Activated CD8-positive, alpha-beta T cell treated with anti-CD3 and anti-CD28 coated beads, Interleukin-2, amount 10 ng/mL, durations not matched to agents 7 days and 5 days (primary cell): ENCODE measurements at places on chromosomes 11 and 22.

GRCh38 chr22:44145544-44145943 is 35.2 kb upstream of the PARVG start:
- DNase-seq = no peak

DNA sequence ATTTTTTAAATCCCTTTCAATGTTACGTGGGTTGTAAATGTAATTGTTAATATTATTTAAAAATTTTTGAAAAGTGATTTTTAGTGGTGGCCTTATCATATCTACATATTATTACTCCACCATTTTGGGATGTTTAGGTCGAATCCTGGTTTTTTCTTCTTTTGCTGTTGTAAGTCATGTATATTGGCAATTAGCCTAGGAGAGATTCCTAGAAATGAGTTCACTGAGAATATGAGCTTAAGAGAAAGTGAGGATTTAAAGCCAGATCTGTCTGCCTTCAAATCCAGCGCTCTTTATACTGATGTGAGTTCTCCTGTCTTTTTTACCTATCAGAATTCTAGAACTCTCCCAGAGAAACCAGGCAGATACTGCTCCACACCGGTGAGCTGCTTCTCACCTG is 56.1 kb downstream of the PTPRJ start:
- no peak for DNase-seq

DNA sequence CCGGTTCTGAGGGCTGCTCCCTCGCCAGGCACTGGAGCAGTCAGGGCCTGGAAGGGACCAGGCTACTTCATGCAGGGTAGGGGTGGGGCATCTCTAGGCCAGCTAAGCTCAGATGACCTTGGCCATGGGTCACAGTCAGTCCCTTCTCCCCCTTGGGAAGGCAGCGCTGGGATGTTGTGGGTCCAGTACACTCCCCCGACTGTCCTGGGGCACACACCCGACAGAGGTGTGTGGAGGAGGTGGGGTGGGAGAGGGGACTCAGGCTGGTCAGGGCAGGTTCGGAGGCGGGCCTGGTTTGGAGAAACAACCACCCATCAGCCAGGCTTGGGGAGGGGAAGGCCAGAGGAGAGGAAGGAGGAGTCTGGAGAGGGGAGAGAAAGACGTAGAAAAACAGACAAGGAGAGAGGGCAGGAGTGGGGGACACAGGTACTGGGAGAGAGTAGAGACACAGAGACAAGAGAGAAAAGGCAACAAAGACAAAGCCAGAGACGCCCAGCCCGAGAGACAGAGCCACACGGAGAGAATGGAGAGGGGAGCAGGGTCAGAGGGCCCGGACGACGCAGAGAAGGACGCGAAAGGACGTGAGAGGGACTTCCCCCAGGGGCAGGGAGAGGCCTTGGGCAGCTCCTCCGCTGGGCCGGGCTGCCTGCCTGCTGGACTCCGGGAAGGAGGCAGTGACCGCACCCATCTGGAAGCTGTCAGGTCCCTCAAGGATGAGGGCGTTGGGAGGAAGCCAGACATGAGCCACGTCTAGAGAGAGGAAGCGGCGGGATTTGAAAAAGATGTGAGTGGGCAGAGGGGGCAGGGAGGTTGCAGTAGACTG is 30.6 kb upstream of the TSKU start:
- DNase-seq = no peak

DNA sequence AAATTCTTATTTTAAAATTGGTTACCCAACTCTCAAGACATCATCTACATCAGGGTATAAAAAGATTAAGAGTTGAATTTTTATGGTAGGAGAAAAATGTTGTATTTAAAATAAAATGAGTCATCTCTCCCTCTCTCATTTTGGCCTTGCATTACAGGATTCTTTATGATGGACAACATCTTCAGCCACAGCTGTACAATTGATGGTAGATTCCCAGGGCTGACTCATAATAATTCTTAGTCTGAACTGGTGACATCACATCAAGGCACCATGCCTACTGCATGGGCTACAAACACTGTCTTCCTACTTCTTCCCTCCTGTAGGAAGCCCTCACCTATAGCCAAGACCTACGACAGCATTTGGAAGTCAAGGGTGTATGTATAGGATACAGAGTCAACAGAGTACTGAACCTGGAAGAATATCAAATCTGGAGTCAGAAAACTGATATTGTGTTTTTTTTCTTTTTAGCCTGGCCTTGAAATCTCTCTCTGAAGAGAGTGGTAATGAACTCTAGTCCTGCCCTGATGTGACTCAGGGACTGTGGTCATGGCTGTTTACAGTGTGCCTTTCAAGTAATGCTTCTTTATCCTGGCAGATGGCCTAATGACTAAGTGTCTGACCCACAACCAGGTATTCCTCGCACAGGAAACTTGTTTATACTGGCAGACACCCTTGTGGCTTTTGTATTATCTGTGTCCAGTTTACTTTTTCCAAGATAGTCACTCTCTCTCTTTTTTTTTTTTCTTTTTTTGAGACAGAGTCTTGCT is 32.5 kb downstream of the MRGPRX2 start:
- DNase-seq = no peak

GRCh38 chr11:118883368-118884071 is at the start of gene CXCR5:
CXCR5 (plus strand) TSS chr11:118883892; CDS start chr11:118883942, 50 bp downstream.
- no peak for DNase-seq

DNA sequence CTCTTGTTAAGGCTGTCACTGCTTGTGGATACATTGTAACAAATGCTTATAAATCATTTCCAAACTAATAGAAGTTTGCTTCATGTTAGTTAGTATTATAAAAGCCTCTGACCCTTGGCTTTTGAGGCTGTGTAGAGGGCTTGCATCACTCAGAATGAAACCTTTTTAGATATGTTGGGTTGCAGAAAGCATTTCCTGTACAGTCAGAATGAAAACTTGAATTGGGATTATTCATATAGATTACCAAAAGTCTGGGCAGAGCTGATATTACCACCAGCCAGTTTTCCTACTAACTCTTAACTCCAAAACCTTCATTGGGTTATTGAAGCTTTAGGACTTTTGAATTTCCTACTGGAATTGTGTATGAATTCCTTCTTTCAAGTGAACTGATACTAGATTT is 12.0 kb downstream of the KMT2A start:
- peak; percentile 28 for DNase-seq

GRCh38 chr22:17242641-17243040 is 23.4 kb upstream of the ADA2 start:
- no peak for DNase-seq

- no peak for DNase-seq
Observed at GRCh38 chr11:69461272-69461962, 20.0 kb upstream of the LINC01488 start.

DNA sequence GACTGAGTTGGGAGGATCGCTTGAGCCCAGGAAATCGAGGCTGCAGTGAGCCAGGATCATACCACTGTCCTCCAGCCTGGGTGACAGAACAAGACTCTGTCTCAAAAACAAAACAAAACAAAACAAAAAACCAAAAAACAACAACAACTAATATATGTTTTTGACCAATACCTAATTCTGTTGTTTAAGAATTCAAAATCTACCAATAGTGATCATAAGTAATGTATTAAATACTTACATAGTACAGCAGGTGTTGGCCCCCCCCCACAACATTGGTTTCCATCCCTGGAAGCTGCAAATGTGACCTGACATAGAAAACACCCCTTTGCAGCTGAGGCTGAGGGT is 74.7 kb downstream of the KCNQ1 start:
- DNase-seq = no peak

DNA sequence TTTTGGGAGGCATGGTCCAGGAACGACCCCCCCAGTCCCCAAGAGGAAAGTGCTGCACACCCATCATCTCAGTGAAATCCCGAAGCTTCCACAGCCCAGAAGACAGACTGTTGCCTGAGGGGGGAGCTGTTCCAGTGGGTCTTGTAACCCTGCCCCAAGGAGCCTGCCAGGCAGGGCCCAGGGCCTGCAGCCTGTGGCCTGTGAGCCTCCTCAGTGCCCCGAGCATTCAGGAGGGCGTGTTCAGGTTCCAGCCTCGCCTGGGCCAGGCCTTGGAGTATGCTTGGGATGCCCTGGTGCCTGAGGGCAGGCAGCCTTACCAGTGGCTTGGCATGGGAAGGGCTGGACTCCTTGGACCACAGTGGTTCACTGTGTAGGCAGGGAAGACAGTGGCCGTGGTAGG is 18.0 kb upstream of the CABP2 start:
- no peak for DNase-seq

GRCh38 chr11:3095712-3096361 is 38.6 kb upstream of the CARS1 start:
- no peak for DNase-seq

DNA sequence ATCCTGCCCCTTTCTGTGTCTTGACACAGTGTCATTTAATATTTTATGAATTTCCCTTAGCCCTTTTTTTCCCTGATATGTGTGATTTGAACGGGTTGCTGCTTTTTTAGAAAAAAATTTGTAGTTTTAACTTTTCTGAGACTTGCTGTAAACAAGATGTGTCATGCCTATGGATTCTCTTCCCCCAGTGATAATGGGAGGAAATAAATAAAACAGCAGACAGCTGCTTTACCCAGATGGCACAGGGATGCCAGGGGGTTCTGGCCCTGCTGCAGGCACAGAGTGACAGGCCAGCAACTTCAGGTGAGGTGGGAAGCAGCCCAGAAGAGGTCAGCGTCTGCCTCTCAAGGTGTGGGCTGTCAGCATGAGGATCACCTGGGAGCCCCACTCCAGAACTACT is 266.9 kb downstream of the KIRREL3 start:
- DNase-seq = no peak

DNA sequence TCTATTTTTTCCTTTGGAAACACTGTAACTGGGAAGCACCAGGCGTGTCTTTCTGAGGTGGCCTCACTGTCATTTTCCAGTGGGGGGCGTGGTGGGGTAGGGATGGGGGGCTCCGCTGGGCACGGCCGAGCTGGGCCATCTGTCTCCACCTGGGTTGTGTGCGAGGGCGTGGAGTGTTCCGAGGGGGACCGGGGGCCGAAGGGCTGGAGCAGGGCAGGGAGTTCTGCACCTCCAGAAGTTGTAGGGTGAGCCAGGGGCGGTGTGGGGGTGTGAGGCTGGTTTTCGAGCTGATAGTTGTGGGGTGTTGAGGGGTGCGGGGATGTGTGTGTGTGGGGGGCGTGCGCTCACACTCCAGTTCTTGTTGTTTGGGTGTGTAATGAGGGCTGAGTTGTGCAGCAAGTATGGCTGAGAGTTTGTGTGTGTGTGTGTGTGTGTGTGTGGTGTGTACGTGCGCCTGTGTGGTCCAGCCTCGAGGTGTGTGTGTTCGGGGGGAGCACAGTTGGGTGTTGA is 10.8 kb downstream of the YPEL4 start:
- DNase-seq = no peak

DNA sequence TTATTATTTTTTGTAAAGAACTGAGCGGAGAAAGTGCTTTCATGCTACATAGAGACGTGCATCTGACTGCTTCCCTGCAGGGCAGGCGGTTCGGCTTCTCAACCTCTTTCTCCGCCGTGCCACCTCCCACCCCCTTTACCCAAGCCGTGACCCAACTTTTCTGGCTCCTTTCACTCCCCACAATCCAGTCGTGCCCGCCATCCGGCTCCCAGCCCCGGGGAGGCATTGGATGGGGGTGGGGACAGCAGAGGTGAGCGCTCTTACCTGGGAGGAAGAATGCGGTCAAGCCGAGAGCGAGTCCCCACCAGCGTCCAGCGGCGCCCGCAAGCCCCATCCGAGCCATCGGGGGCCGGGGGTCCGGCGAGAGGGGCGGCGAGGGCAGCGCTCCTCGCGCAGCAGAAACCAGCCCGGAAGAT is 781 bp downstream of the NECTIN1 start:
- no peak for DNase-seq

GRCh38 chr11:122784325-122784955 is 53.9 kb upstream of the CRTAM start:
- no peak for DNase-seq

DNA sequence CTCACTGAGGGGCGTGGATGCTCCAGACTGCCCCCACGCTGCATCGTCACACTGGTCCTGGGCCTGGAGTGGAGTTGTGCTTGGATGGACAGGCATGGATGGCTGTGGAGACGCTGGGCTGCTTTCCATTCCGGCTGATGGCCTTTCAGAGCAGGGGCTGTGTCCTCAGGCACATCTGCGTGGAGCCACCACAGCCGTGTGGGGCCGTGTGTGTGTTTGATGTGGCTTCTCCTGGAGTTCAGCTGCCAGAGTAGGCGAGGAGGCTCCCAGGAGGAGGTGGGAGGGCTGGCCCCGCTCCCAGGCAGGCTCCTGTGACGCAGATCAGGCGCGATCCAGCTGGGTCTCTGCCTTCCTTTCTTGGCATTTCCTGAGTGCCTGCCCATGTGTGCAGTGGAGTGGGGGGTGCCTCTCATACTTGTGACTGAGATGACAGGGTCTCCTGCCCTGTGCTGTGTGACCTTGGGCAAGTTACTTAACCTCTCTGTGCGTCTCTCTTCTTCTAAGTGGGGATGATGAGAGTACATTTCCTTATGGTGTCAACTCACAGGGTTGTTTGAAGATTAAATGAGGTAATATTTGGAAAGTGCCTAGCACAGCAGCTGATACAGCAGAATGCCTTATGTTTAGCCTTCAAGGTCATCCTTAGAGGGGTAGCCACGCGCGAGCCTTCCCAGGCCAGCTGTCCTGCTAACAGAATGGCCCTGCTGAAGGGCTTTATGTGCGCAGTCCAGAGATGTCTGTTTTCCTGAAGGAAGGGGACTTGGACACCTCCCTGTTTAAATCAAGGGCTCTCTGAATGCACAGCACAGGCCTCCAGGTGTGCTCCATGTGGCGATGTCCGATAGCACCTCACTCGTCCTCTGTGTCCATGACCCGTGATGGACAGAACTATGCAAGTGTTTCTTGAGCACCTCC is 33.5 kb downstream of the GLB1L2 start:
- no peak for DNase-seq

GRCh38 chr22:48489551-48490499 is 1337.8 kb downstream of the BRD1 start:
- no peak for DNase-seq

DNA sequence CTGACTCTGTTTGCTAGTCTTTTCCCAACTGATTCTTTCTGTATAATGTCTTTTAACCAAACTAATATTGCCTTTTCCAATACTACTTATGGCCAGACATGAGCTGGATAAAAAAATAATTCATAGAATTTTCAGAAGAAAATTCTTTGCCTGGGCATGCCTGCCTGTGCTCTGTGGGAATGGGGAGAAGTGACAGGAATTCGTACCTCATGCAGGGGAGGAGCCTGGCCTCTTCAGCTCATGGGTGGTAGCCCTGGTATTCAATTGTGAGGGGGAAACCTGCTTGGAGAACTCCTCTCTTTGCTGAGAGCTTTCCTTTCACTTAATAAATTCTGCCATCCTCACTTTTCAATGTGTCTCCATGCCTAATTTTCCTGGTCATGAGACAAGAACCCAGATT is 928.8 kb downstream of the FAM181B start:
- DNase-seq = no peak
